ENCODE measurements at places on chromosomes 6 and 20.
A peak's percentile ranks its signal among the peaks of the same experiment; 100 is the strongest.

DNA sequence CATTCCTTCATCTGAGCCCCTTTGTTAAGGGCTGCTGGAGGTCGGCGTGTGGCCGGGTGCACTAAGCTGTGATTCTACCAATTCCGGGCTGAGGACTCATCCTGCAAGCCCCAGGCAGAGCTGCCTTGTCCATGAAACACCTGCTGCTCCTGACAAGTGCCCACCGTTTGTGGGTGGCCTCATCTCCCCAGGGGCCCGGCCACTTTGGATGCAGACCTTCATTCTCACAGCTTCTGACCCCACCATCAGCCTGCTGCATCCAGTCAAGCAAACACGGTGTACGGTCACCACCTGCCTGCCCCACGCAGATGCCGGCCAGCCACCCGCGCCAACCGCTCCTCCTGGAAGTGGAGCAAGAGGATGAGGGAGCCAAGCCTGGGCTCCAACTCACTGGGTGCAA, 382.7 kb downstream of the THBS2 start:
- DNase-seq: no peak

DNA sequence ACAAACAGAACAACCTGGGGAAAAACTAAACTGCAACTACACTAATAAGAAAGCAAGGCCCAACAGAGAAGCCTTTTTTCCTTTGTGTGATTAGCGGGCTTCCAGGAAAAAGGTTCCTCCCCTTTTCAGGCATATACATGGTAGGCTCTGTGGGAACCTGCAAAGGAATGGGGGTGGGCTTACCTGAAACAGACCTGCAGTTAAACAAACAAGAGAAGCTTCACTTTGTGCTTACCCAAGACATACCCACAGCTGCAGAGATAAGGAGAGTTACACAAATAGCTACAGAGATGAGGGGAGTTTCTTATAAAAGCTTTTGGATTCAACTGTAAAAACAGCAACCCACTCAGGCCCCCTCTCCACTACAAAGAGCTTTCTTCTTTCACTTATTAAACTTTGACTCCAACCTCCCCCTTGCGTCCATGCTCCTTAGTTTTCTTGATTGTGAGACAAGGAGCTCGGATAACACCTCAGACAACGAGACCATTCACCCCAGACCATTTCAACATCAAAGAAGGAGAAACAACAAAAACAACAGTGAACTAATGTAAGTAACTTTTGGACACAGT, 30.9 kb downstream of the RNF146 start:
- no peak for DNase-seq

- DNase-seq: no peak
Measured at GRCh38 chr6:125212377-125212776, 58.8 kb downstream of the TPD52L1 start.

GRCh38 chr20:2585811-2586210, 49.4 kb downstream of the TMC2 start:
- DNase-seq: peak; percentile 78

GRCh38 chr6:81999826-82000225, 247.3 kb upstream of the TENT5A start:
- no peak for DNase-seq

GRCh38 chr20:50577175-50578018, 67.2 kb downstream of the PTPN1 start:
- no peak for DNase-seq

DNA sequence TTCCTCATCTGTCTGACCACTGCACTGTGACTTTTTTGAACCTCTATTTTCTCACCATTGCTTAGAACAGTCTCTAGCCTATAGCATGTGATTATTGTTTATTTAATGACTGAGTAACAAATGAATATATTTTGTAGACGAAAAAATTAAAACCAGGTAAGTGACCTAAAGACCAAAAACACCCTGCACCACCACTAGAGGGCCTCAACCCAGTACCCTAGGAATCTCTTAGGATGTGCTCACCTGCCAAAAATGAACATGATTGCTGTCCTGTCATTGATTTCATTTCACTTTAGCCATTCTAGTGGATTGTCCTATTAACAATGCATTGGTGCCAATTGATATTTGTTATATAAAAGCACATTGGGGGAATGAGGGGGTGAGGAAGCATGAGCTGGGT, 199.1 kb downstream of the COL9A1 start:
- DNase-seq: no peak

DNA sequence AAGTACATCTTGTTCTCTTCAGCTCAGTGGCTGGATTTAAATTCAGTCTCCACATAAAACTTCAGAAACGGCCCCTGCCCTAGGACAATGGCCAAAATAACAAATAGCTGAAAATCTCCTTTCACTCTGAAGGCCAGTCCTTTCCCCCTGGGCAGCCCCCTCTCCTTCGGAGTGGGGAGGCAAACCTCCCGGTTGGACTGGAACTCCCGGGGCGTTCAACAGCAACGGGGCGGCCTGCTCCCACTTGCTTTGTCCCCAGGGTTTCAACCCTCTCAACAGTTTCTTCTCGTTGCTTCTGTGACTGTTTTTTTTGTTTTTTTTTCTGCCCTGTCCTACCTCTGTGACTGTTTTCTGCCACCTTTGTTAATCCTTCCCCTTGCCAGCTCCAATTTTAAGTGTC, 102.6 kb upstream of the DUSP22 start:
- no peak for DNase-seq

- DNase-seq: no peak
Measured at GRCh38 chr20:37296371-37296770, 6.9 kb downstream of the MANBAL start.

DNA sequence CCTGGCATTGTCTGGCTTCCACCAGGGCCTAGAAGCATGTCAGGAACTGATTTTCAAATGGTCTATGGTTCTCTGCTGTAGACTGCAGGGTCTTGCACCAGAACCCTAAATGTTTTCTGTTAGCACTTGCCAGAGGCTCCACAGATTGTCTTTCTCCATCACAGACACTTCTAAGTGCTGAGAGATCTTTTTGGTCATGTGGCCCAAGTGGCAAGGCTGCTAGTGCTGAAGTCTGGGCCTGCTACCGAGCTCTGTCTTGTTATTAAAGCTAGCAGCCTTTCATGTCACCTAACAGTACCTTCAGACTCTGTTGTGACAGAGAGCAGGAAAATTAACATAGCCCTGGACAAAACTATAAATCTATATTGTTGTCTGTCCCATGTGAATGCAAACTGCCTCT, 120.7 kb upstream of the BACH2 start:
- no peak for DNase-seq

- peak; percentile 86 for DNase-seq
Measured at GRCh38 chr6:153167061-153167891, 36.2 kb upstream of the RGS17 start.

- peak; percentile 48 for DNase-seq
Measured at GRCh38 chr6:135251498-135252441, 70.7 kb downstream of the MYB start.

DNA sequence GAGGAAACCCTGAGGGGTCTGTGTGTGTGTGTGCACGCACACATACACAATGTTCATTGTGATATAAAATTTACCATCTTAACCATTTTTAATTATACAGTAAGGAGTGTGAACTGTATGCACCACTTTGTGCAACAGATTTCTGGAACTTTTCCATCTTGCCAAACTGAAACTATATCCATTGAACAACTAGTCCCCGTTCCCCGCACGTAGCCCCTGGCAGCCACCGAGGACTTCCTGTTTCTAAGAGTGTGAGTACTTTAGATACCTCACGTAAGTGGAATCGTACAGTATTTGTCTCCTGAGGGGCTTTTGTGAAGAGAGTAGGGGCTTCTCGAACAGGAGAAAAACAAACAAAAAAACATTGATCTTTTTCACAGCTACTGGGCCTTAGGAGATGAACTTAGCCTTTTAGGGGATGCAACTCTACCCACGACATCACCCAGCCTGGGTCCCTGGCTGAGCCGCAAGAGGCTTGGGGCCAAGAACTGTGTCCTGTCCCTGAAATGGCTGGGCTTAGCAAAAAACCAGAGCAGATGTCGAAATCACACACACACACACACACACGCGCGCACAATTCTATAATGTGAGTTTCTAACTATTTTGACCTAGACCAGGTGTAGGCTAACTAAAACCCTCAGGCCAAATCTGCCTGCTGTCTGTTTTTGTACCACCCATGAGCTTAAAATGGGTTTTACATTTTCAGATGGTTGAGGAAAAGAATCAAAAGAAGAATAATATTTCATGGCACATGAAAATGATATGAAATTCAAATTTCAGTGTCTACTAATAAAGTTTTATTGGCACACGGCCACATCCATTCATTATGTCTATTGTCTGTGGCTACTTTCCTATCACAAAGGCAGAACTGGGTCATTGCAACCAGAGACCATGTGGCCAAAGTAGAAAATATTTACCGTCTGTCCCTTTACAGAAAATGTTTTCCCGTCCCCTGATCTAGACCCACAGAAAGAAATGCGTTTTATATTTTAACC, 144.2 kb downstream of the EYA2 start:
- DNase-seq: no peak

DNA sequence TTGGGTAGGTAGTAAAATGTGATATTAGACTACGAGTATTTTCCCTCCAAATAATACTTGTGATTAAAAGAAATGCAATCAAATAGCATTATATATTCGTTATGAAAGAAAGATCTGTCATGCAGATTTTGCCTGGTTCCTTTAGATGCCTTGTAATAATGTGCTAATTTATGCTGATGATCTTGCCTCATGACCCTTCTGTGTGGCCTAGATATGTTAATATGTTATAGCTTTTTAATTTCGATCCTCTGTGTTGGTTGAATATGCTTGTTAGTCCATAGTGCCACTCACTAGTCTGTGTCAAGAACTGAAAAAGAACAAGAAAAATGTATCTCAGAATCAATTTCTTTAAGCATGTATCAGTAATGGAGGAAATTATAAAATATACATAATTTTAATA, 31.9 kb downstream of the CDKAL1 start:
- DNase-seq: no peak

GRCh38 chr6:473768-474452, 82.4 kb downstream of the IRF4 start:
- no peak for DNase-seq

DNA sequence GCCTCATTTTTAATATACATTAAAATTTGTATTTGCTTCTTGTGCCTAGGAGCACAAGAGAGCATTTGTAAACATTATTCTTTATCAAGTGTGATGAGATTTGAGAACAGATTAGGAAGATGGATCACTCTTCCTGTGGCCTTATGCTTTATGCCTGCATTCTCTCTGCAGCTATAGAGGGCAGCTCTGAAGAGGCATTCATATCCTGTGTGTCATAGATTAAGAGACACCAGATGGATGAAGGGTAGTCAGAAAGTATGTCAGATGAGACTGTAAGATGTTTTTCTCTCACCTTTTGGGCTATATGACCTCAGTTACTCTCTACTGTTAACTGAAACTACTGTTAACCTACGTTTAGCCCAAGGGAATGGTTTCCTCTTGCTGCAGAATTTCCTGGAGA, 61.4 kb downstream of the DNAH8 start:
- DNase-seq: peak; percentile 31

DNA sequence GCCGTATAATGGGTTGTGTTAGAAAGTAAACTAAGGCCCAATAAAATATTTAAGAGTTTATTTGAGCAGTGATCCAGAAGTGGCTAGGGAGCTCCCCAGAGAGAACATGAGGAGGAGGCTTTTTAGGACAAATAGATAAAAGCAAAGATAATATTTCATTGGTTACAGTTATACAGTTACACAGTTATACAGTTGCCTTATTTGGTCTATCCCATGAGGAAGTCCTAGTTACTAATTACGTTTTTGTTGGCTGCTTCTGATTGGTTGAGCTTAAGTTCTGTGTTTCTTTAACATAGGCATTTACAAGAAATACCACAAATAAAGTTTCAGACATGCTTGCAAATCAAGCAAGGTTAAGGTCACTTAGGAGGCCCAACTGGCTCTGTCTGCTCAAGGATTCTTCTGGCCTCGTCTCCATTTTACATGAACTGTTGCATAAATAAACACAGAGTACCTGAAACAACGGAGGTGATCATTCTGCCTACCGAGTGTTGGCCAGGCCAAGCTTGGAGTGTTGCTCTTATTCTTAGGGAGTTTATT, 7.0 kb downstream of the UBD start:
- DNase-seq: peak; percentile 41

- no peak for DNase-seq
Measured at GRCh38 chr6:16055852-16056251, 73.0 kb upstream of the MYLIP start.

DNA sequence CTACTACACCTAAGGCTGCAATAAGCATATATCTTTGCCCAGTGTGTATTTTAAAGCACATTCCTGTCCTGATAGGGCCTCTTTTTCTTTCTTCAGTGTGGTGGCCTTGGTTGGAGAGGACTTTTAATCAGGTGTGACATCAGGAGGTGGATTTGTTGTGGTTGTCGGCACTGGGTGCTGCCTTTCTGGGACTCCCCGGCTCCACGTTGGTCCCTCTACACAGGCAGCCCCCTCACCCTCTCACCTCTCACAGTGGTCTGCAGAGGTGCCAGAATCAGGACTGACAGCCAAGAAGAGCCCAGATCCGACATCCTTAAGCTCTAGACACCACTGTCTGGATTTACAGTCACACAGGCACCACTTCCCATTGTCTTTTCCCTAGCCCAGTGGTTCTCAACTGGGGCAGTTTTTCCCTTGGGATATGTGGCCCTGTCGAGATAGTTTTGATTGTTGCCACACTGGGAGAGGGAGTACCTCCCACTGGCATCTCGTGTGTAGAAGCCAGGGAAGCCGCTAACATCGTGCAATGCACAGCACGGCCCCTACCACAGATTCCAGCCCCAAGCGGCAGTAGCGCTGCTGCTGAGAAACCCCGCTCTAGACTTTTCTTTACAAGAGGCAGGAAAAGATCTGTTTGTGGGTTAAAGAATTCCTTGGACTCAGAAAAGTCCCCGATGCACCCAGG, 314.1 kb downstream of the QKI start:
- DNase-seq: no peak

- DNase-seq: no peak
Measured at GRCh38 chr6:111623046-111623718, 17.5 kb upstream of the TRAF3IP2 start.

GRCh38 chr6:148441454-148441911, 98.8 kb downstream of the SASH1 start:
- DNase-seq: peak; percentile 78

GRCh38 chr6:72132851-72133250, 246.5 kb downstream of the RIMS1 start:
- DNase-seq: no peak

DNA sequence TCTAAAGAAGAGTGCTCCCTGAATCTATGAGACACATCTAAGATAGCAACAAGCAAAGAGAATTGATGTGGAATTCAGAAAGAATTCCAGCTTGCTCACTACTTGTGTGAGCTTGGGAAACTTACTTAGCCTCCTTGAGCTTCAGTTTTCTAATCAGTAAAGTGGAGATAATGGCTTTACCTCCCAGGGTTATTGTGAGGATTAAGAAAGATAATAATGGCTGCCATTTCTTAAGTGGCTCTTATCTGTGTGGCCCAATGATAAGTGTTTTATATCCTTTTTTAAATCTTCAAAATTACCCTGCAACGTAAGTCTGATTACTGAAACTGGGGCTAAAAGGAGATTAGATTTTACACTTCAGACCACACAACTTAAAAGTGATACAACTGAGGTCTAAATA, 418.5 kb downstream of the LMBRD1 start:
- no peak for DNase-seq

- no peak for DNase-seq
Measured at GRCh38 chr6:11230158-11231107, 2.0 kb downstream of the NEDD9 start.

- DNase-seq: no peak
Measured at GRCh38 chr20:61804752-61805295, 260.9 kb downstream of the TAF4 start.

All from fibroblast of skin of right quadriceps (primary cell).